Activated CD4-positive, alpha-beta T cell treated with anti-CD3 and anti-CD28 coated beads for 4 hours (primary cell): ENCODE measurements at places on chromosomes 11 and 22.

GRCh38 chr11:2687223-2687530 lies 12.6 kb downstream of the KCNQ1OT1 start:
- no peak for DNase-seq

DNA sequence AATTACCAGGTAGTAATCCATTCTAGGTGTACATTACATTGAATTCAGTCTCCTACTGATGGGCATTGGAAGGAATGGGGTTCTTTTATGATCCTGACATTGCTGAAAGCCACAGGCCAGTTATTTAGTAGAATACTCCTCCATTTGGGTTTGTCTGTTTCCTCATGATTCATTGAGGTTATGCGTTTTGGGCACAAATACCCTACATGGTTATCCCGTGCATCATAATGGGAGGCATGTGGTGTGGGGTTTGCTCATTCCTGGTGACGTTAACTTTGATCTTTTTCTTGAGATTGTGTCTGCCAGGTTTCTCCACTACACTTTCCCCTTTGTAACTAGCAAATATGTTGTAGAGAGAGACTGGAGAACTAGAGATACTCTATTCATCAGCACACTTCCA lies 5.5 kb downstream of the FOLR3 start:
- DNase-seq, result no peak

- DNase-seq, result no peak
These were observed 25.3 kb downstream of the OTOG start for GRCh38 chr11:17572359-17572690.

DNA sequence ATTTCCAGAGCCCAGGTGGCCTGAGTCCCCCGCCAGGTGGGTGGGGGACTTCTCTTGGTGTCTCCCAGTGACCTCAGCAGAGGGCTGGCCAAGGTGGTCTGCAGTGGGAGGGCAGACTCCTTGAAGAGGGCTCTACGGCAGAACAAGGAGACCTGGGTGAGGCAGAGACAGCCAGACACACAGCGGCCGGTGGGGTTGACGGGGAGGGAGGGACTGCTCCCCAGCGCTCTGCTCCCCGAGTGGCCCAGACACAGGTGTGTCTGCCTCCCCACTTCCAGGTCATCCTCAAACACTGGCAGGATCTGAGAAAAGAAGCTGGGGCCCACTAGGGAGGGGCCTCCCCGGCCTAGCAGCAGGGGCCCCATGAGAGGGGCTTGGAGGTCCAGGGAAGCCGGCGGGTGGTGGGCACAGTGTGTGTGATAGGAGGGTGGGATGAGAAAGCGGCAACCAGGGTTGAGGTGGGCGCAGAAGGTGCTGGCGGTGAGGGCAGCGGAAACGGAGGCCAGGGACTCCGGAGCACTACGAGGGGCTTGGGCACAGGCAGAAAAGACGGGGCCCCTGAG lies 30.1 kb downstream of the SYT7 start:
- no peak for DNase-seq

- DNase-seq, result peak; percentile 83
These were observed 4.2 kb downstream of the SPI1 start for GRCh38 chr11:47373876-47374719.

GRCh38 chr11:122714004-122714403 lies 58.5 kb downstream of the UBASH3B start:
- no peak for DNase-seq

DNA sequence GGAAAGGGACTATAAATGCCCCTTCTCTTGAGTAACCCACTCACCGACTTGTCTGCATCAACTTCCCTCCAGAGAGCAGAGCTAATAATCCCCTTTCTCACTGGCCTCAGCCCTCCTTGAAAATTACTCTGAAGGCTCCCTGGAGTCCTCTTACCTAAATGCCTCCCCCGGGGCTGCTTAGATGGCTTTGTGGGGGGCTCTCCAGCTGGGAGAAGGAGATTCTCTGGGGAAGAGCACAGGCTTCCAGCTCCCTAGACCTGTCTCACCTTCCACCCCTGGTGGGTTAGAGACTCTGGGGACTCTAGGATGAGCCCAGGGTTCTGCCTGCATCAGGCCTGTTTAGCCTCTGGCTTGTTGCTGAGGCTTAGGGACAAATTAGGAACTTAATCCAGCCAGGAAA lies 39.8 kb downstream of the MIAT start:
- DNase-seq, result no peak

DNA sequence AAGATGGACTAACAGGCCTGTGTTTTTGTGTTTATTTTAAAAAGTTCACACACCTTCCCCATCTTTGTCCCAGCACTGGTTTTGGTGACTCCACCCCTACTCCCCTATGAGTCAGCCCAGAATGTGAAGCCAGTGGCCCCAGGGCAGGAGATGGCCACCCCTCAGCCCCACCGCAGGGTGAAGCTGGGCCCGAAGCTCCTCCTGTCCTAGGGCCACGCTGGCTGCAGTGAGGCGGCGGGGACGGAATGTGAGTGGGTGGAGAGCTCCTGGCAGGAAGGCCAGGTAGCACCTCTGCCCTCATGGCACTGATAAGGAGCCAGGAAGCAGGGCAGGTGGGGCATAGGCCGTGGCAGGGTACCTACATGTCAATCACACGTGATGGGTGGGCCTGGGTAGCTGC lies 39.9 kb downstream of the SGSM3 start:
- no peak for DNase-seq

- no peak for DNase-seq
These were observed 175.7 kb downstream of the SWAP70 start for GRCh38 chr11:9839550-9839949.

- no peak for DNase-seq
These were observed 39.0 kb downstream of the IL18BP start for GRCh38 chr11:72037554-72038311.

DNA sequence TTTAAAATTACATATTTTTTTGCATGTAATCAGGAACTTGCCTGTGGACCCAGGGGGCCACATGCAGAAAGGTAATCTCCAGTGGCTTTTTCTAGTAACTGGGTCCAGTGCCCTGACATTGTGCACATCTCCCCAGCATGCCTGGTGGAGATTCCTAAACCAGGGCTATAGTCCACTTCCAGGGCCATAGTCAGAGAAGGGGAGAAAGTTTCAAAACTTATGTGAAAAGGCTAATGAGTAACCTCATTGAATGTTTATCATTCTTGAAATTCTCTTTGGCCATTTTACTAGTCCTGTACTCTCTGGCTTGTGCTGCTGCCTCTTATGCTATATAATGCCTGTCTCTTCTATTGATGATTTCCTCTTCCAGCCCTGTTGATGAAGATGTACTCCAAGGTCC lies 47.8 kb downstream of the BARX2 start:
- no peak for DNase-seq

DNA sequence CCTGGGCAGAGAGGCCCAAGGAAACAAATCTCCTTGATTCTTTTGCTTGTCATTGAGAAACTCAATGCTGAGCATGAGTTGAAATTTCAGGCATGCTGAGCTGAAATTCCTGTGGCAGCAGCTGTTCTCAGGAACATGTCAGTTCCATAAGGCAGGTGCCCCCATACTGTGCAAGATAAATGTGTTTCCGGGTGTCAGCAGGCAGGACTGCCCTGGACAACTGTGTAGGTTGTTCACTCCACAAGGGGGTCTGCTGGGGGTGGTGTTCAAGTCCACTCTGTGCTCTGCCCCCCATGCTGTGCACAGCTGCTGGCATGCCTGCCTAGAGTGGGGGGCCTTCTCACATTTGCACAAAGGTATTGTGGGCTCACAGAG lies 133.7 kb downstream of the CTTN start:
- no peak for DNase-seq

- DNase-seq, result no peak
These were observed 748.3 kb upstream of the CCDC90B start for GRCh38 chr11:84034484-84034883.

DNA sequence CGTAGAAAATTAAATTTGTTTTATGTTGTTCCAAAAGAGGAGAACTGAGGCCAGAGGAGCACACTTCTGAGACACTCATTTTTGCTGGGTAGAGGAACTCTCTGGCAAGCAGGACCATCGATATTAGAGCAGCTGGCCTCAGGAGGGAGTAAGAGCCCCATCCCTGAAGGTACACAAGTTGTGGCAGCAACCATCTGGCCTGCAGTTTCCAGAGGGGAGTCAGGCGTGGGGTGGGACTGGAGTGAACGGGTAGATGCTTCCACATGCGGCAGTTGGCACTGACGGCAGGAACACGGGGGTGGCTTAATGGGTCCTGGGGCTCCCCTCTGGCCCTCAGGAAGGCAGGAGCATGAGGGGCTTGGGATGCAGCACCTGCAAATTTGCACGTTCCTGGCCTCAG lies 13.2 kb upstream of the SSTR3 start:
- DNase-seq, result no peak
